ENCODE measurements at places on chromosomes 5 and 9.

DNA sequence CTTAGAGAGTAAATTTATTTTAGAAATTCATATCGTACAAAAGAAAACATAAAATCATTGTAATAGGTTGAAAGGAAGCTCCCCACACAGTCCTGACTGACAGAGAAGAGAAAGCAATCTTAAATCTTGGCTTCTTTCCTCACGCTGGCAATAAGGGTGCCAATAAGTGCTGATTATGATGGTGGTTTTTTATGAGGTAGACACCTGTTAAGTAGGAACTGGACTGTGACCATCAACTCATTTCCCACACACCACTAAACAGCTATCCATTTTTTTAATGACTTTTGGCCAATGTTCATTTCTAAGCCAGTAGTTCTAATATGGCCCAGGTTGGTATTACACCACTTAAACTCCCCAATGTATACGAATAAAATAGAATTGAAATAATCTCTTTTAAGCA, 893.5 kb upstream of the NUDT12 start:
- no peak for DNase-seq

DNA sequence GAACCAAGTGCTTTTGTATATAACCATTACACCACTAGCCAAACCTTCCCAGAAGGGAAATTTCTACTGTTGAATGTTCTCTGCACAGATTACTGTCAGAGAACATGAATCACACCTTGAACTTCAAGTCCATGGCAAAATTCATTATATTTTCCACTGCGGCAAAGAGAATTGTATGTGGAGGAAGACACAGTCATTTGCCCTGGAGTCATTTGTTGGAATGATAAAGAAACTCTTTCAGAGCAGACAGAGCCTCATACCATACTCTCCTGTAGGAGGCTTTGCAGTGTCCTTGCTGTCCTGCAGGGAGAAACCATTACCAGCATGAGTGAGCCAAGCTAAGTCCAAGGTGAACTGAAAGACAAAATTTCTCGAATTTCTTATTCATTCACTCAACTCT, 369.0 kb downstream of the ARHGEF28 start:
- DNase-seq, result no peak

GRCh38 chr5:151363673-151364072, 16.3 kb upstream of the SLC36A2 start:
- no peak for DNase-seq

DNA sequence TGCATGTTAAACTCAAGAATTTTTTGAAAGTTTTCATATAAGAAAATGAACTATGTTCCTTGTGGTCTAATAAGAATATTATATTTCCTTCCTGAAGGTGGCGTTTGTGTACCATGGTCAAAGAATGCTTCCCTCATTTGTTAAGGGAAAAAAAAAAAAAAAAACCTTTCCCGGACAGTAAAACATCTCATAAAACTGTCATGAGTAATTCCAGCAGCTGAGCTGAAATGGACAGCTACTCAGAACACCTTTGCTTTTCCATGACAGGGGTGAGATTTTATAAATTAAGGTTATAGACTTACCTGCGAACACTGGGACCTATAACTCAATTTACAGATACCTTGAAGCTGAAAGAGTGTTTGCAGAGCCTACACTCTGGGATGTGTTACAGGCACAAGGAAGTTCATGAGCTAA, 113.2 kb upstream of the RANBP3L start:
- no peak for DNase-seq

DNA sequence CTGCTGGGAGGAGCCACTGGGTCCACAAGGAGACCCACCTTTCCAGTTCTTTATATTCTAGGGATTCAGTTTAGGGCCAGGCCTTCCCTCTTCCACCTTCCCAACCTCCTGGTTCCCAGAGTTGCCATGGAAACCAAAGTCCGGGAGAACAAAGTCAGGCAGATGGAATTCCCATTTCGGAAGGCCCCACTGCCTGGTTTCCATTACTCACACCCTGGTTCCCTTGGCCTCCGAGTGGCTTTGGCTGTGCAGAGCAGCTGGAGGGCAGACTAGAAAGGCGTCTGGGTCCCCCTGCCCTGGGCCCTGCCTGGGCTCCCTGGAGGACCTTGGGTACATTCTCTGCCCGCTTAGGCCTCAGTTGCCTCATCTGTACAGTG, 136.1 kb downstream of the RGS3 start:
- peak; percentile 51 for DNase-seq

GRCh38 chr5:42487821-42488220, 64.6 kb downstream of the GHR start:
- DNase-seq, result no peak

GRCh38 chr9:20649381-20649780, 27.1 kb upstream of the MLLT3 start:
- DNase-seq, result no peak

DNA sequence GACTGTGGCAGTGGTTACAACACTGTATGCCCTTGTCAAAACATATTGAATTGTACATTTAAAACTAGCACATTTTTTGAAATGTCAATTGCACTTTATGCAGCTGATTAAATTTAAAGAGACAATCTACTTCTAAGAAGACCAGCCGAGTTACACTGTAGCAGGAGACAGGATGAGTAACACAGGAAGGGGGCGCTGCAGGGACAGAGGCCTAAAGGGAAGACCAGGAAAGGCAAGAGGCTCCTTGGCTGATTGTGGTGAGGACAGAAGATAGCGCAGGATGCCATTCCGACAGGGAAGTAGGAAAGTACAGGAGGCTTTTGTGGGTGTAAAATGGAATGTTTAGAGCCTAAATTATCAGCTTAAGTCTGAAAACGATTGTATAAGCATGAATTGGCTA, 28.2 kb upstream of the PPP2R2B start:
- peak; percentile 16 for DNase-seq

- DNase-seq, result no peak
Measured at GRCh38 chr5:78543292-78543691, 105.3 kb downstream of the LHFPL2 start.

GRCh38 chr5:124236361-124237205, 509.9 kb downstream of the ZNF608 start:
- DNase-seq, result no peak

DNA sequence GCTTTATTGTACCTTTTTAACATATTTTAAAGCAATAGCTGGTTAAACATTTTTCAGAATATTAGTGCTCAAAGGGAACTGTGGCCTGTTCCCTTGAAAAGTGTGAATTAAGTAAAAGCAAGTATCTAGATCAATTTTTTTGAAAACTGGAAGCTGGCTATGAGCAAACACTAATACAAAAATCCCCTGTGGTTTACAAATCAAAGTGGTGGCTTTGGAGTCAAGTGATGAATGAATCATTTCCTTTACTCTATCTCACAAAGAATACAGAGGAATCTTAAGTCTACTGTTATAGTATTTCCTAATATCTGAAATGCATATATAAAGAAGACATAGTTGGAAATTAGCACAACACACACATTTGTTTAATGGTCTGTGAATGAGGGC, 212.4 kb upstream of the C9orf72 start:
- no peak for DNase-seq

DNA sequence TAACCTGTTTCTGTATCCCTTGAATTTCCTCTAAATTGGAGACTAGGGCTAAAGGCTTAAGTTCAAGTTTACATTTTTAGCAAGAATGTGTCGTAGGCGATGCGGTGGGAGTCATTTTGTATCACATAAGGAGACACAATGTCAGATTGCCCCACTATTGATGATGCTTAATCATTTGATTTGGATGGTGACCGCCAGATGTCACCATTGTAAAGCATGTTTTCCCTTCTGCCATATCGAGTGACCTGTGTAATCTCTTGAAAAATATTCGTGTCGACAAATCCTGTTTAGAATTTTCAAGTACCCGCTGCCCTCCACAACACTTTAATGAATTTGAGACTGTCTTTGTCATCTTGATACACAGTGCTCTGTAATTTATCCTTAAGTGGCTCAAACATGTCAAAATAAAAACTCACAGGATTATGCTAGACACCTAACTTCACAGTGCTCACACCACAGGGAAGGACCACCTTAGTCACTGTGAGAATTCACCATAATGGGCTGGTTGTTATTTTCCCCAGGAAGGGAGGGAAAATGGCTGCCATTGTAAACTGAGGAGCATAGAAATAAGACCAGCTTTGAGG, 34.5 kb upstream of the SLC46A2 start:
- DNase-seq, result no peak

GRCh38 chr5:160458806-160459800, 37.4 kb downstream of the PTTG1 start:
- no peak for DNase-seq

- no peak for DNase-seq
Measured at GRCh38 chr9:91302831-91303230, 58.9 kb downstream of the AUH start.

DNA sequence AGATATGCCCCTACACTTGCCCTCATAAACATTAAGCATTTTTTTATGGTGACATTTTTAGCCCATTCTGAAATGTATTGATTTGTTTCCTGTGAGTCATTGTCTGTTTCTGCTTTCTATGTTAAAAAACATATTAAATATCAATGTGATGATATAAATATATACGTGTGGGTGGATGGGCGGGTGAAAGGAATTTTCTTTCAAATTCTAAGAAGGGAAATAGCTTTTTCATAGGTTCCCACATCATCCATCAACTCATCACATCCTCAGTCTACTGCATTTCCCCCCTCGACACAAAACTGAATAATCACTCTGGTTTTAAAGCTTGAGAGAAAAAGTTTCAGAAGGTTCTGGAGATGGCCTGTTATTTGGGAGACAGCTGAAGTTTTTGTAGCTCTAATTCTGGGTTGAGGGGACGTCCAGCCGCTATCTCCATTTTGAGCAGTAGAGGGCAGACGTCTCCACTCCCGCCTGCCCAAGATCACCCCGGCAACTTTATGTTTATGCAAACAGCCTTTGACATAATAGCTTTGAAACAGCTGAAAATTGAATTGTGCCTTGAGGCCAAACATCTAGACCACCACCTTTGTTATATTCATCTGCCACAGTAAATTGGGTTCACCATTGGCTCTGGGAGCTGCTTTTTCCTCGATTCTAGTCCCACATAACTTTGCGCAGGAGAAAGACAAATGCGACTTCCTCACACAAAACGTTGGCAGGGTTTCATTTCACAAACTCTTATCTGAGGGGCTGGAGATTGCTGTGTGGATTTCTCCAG, 216.2 kb upstream of the CLINT1 start:
- peak; percentile 54 for DNase-seq

- no peak for DNase-seq
Measured at GRCh38 chr5:74378464-74378863, 262.1 kb downstream of the ENC1 start.

DNA sequence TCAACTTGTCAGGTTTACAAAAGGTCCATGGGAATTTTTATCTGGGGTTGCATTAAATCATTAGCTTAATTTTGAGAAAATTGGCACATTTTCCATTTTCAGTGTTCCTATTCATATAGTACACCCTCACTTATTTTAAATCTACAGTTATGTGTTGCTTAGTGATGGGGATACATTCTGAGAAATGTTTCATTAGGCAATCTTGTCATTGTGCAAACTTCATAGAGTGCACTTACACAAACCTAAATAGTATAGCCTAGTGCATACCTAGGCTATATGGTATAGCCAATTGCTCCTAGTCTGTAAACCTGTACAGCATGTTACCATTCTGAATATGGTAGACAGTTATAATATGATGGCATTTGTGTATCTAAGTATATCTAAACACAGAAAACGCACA, 19.8 kb upstream of the FAM151B start:
- DNase-seq, result no peak

- DNase-seq, result no peak
Measured at GRCh38 chr5:18037718-18038117, 403.5 kb downstream of the TAF11L14 start.

DNA sequence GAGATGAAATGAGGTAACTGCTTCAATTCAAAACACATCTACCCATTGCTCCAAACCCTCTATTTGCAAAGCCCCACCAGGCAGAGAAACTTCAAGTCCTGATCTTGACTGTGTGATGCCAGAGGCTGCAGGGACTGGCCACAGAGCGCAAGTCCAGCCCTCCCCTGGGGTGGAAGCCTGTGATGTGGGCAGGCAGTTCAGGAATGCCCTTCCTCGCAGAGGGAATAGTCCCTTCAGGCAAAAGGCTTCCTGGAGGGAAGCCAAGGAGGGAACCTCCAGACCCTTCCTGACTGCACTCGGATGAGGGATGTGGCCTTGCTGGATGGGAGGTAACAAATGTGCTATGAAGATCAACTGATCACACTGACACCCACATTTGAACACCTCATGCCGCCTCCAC, 131.2 kb downstream of the SLIT3 start:
- no peak for DNase-seq

DNA sequence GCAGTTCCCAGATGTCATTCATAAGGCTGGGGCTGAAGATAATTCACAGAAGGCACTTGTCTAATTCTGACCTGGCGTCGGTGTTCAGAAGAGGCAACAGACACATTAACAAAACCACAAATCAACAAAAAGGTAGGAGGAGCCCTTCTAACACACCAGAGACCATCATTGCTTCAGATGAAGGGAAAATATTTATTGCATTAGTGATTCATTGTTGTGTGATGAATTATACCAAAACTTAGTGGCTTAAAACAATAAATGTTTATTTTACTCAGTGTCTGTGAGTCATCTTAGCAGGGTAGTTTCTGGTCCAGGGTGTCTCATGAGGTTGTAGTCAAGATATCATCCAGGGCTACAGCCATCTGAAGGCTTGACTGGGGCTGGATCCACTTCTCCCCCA, 91.3 kb upstream of the KIF2A start:
- no peak for DNase-seq

- no peak for DNase-seq
Measured at GRCh38 chr5:156383510-156384265, 56.7 kb downstream of the SGCD start.

- DNase-seq, result no peak
Measured at GRCh38 chr5:174903172-174903732, 178.9 kb downstream of the MSX2 start.

DNA sequence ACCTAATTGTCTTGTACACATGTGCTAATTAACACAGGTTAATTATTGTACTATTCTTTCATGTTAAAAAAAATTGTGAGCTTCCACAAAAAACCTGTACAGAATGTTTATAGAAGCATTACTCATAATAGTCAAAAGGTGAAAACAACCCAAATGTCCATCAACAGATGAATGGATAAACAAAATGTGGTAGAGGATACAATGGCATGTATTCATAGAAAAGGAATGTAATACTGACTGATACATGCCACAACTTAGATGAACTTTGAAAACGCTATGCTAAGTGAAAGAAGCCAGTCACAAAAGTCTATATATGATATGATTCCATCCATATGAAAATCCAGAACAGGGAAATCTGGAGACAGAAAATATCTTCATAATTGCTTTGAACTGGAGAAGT, 25.6 kb downstream of the RRAGA start:
- no peak for DNase-seq

DNA sequence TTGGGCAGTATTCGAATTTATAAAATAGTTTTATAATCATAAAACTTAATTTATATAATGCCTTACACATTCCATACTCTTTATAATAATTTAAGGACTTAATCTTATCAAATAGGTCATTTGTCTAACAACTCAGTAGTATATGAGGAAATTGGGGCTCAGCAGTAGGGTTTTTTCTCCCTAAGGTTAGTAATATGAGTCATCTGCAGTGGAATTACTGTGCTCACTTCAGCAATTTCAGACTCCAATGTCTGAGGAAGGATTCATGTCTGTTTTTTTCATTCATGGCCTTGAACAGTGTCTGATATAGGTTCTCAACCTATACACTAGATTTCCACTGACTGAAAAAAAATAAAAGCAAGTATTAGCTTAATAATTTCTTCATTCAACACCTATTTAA, 7.4 kb downstream of the DMRTA1 start:
- DNase-seq, result no peak

- DNase-seq, result peak; percentile 98
Measured at GRCh38 chr9:127396808-127397645, at the start of gene SLC2A8. Gene SLC2A8, plus strand, starts transcription at chr9:127397169. Its CDS starts 62 bp downstream, at chr9:127397231.
